Cerebellar cortex (tissue), 1 donor: ENCODE measurements at places on chromosomes 5 and 9.

- no peak for DNase-seq
Observed at GRCh38 chr9:107999890-108000289, 510.3 kb upstream of the KLF4 start.

DNA sequence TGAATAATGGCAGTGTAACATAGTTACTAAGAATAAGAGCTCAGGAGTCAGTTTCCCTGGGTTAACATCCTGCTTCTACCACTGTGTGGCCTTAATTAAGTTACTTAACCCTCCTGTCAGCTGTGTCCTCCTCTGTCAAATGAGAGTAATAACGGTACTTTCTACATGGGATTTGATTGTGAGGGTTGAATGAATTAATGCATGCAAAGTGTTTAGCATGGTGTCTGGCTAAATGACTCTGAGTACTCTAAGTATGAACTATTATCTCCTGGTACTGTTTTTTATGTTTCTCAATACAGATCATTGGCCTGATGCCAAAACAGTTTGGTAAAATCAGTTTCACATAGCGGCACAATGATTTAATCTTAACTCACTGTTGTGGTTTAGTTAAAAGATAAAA, 19.6 kb downstream of the ZNF131 start:
- DNase-seq, result no peak

DNA sequence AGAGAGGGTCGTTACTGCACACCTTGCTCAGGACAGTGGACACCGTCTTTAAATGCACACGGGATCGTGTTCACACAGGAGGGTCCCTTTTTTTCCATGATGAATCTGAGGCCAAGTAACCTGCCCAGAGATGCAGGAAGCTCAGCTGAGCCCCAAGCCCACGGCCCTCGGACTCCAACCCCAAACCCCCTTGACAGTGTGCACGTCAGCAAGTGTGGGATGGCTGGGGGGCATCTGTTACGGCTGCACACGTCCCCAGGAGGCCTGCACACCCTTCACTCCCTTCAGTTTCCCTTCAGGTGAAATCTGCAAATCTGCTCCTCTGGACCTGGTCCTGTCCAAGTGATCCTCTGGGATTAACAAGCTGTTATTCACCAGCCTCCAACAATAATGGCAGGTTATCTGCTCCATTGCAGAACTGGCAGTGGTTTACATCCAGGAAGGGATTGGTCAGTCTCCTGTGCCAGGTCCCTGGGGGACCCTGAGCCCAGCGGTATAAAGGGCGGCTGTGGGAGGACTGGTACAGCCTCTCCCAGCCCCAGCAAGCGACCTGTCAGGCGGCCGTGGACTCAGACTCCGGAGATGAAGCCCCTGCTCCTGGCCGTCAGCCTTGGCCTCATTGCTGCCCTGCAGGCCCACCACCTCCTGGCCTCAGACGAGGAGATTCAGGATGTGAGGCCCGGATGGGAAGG, at the start of gene LCN1:
Gene LCN1 (plus strand): TSS at position 525 of the 692 bp plus-strand sequence. CDS start 58 bp downstream, at position 583.
- DNase-seq, result no peak

- DNase-seq, result no peak
Observed at GRCh38 chr9:117344892-117345660, 69.8 kb downstream of the ASTN2 start.

DNA sequence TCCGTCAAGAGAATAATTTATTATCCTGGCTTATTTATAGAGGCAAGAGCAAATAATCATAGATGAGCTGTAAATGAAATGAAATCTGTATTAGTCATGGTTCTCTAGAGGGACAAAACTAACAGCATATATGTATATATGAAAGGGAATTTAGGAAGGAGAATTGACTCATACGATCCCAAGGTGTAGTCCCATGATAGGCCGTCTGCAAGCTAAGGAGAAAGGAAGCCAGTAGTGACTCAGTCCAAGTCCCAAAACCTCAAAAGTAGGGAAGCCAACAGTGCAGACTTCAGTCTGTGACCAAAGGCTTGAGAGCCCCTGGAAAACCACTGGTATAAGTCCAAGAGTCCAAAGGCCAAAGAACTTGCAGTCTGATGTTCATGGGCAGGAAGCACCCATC, 515.9 kb upstream of the CYLC2 start:
- no peak for DNase-seq

DNA sequence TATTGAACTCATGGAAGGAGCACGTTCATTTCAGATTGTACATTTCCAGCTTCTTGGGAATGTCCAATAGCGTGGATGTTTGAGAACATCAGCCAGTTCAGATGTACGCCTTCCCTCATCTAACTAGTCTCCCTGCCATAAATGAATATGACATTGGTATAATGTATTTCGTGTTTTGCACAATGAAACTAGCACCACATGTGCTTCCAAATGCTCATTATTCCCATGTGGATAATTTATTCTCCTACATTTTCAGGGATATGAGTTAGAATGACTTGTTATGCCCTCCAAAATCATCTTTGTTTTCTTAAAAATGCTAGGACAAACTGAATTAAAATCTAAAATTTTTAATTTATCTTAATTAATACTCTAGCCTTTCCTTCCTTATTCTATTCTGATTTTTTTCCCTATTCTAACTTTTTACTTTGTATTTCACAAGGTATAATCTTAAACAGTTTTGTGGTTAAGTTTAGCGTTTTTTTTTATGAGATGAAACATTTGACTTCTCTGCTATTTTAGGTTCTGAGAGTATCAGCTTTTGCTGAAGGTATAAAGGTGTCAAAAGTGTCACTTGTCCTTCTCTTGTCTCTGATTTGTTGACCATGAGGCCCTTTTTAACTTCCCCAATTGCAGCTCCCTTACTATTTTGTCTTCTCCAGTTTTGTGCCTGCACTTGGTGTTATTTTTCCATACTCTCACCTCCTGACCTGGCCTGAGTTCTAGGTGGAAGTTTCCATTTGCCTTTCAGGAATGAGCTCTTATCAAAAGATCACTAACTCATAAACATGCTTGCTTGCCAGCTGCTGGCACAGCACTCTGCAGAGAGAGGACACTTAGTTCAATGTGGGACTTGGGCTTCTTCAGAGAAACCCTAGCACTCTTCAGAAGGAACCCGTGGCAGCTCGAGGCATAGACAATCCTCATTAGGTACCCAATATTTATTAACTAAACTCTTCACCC, 106.8 kb downstream of the FRMD3 start:
- DNase-seq, result no peak

DNA sequence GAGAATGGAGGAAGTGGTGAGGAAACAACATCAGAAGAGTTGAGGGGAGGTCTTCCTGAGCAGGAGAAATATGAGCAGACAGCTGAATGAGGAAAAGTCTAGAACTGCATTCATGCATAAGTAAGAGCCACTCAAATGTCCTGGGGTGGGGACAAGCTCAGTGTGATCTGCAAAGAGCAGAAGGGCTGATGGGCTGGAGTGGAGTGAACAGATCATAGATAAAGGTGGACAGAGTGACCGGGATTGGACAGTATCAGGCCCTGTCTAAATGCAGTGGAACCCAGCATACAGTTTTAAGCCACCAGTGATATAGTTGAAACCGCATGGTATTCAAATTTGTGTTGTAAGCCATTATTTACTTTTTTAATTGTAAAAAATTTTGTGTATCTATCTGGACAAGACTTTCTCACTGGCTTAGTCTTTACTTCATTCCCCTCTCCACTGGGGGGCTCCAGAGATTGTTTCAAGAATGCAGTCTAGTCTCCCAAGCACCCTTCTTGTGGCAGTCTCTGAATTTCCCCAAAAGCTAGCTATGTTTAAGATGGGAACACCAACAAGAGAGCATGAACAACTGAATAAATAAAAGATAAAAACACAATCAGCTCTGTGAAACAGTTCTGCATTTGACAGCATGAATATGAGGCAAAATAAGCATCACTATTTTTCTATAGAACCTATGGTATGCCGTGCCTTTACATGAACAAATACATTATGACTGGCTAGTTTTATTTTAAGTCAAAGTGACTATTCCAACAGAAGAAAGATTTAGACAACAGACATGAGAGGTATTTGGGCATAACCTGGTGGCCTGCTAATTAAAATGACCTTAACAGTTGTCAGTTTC, 10.7 kb upstream of the STK32A start:
- DNase-seq, result peak; percentile 27

DNA sequence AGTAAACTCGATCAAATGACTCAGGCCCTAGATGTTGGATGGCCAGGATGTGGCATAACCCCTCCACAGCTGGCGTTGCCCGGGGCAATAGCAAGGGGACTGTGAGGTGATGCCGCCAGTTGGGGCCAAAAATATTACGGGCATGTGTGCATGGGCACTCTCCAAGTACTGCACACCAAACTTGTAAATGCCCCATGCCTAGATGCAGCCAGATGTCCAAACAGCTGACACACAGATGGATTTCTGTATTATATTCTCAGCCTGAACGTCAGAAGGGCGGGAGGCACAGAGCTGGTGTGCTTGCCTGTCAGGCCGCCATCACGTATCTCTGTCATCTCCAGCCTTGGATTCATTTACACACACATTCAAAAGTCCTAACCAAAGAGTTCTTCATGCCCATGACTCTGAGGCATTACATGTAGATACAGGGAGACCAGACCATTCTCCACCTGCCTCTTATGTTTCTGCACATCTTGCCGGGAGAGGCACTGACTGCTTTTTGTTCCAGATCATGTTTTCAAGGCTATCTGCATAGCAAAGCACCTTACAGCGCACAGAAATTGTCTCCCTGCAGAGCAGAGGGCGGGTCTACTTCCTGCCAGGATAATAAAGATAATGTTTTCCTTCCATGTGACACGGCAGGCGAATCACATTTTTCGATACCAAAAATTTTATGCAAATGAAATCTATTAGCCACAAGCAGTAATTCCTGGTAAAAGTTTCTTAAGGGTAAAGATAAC, 200.9 kb upstream of the ADAMTS16 start:
- no peak for DNase-seq

DNA sequence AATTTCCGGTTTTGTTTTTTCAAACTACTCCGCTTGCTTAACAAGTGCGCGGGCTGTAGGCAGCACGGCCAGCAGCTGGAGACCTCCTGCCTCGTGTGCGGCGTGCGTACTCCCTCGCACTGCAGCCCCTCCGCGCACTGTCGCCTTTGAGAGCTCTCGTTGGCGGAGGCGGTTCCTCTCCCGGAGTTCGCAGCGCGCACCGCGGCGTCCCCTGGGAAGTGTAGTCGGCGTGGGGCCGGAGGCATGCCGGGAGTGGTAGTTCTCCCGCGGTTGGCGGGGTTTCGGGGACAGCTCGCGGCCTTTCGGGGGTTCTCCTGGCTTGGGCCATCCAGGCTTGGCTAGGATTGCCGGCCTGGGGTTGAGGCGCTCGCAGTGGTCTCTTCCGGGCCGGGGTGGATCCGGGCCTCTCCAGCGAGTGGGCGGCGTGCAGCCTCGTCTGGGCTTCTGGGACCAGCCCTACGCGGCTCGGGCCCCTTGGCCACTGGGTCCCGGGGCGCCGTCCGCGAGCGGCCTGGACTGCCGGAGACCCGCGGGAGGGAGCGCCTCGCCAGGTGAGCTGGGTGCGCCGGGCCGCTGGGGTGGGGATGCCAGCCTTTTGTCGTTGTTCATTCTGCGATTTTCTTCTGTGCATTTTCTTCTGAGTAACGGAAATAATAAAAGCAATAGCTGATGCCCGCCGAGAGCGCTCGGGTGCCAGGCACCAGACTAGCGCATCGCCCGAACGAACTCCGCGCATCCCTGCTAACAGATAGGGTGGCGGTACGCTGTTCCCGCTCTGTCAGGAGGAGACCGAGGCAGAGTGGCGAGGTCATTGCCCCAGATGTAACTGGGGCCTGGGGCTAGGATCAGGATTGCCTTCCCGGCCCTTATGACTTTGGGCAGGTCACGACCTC, at the start of gene ZNF354C:
Gene ZNF354C (plus strand): TSS at position 258 of the 893 bp plus-strand sequence. CDS start 1,696 bp downstream, outside the sequence.
- peak; percentile 84 for DNase-seq

- DNase-seq, result no peak
Observed at GRCh38 chr5:76368941-76369340, 34.1 kb upstream of the IQGAP2 start.

GRCh38 chr5:133377736-133378135, 234.6 kb downstream of the FSTL4 start:
- DNase-seq, result no peak

DNA sequence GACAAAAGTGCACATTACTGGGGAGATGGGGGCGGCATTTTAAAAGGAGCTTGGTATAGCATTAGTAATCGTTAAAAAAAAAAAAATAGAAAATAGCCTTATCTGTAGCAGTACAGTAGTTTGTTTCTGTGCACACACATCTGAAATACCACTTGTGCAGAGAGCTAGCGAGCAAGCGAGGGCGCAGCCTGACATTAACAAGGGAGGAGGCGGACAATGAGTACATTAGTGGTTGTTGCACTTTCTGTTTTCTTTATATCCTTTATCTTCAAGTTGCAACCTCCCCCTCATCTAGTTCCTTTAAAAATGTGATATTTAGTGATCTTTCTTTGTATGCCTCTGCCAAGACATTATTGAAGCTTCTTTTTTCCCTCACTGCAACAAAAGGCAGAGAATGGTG, 880 bp upstream of the PTPDC1 start:
- no peak for DNase-seq

DNA sequence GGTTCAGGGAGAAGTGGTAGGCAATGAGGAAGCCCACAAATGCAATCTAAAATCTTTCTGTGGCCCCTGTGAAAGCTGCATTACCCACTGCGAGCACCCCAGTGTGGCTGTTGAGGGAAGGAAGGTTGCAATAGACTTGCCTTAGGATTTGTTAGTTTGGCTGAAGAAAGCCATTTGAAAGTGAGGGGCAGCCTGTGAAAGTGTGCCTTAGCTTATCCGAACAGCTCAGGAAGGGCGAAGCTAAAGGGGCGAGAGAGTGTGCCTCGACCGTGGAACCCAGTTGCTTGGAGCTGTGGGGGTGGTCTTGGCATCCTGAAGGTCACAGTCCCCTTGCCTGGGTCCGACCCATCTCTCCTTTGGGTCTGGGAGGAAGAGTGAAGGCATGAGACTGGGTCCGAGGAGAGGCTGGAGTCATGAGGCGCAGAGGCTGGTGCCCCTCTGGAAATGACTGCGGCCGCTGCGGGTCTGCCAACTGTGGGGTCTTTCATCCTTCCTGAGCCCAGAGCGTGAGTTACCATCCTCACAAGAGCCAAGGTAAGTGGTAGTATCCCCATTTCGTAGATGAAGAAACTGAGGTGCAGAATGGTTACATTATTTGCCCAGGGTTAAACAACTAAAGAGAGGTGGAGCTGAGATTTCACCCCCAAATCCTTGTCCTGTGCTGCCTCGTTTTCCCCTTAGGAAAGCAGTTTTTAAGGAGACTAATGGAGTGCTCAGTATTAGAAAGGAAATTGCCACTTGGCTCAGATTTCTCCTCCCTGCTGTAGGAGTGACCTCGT, 24.4 kb downstream of the SLC25A25 start:
- no peak for DNase-seq

GRCh38 chr5:123115020-123115419, 26.0 kb downstream of the PRDM6 start:
- DNase-seq, result no peak

DNA sequence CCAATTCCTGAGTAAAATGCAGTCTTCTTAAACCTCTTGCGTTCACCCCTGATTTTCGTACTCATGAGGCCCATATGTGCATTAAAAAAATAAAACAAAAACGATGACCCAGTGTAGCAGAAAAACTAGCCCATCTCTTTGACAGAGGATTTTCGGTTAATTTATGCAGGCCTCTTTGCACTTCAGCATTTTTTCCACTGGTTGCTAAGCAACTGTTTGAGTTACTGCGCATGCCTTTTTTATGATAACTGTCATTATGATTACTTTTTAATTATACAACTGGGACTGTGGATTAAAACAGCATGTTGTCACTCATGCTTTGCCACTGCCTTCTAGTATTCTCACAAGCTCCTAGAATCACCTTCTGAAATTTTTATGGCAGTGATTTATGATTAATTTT, 165.0 kb downstream of the SMARCA2 start:
- peak; percentile 34 for DNase-seq

GRCh38 chr5:74375271-74375670, 265.3 kb downstream of the ENC1 start:
- DNase-seq, result no peak
